ENCODE measurements at places on chromosomes 12 and 14. TPM values are rescaled to one million over a fixed set of nuclear protein-coding genes. Genes with fewer than 3 reads are reported as not detected.

Gene TAS2R9
- total RNA-seq, result 0.26 TPM

Gene KERA
- total RNA-seq, result not detected

Gene MYF6
- total RNA-seq, result 0.33 TPM

Gene RPL10L
- total RNA-seq, result not detected

Gene PHC1
- total RNA-seq, result 200 TPM

GRCh38 chr12:101051901-101052550 lies 158.0 kb downstream of the SLC5A8 start:
- H3K27me3 ChIP-seq, result no peaks in the 10 kb centered on the region
- H3K27ac ChIP-seq, result peak overlapping the region; percentile 26
- no peak overlapping the region for H3K4me3 ChIP-seq
- H3K4me1 ChIP-seq, result peaks cover 5% of the 10 kb centered on the region

DNA sequence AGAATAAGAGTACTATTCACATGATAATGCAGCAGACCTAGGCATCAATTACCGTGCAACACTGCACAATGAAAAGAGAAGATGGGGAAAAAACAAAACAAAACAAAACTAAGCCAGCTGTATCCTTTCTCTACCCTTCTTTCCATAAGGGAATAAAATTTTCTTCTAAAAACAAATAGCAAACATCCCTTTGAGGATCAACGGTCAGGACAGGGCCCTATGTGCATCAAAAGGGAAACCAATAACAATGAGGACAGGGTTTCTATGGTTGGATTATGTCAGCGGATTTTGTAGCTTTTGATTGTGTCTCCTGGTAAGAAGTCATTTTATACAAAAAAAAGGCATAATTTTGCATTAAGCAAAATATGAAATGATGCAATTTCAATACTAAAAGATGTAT lies 350.3 kb downstream of the SLC6A15 start:
- H3K36me3 ChIP-seq, result no peaks in the 10 kb centered on the region
- no peak overlapping the region for H3K27ac ChIP-seq
- no peaks in the 10 kb centered on the region for H3K4me1 ChIP-seq
- no peak for DNase-seq

DNA sequence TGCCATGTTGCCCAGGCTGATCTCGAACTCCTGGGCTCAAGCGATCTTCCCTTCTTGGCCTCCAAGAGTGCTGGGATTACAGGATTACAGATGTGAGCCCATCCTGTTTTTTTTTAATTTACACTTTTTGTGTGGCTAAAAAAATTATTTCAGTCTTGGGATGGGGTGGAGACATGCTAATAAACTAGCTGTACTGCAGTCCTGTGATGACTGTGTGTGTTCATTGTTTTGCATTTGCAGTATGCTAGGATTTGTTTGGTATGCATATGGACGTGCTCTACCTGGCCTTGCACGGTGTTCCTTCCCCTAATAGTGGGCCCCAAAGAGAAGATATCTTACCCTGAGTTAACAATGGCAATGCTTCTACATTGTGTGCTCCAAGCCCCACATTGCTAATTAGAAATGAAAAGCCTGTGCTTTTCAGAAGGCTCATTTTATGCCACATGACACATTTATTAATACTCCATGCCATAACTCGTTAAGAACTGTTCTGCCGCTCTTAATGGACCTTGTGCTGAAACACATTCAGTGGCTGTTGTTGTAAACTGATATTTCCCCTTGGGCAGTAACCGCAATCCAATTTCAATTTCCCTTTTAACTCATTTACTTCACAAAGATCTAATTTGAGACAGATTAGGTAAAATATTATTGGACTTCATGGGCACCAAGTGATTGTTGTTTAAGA lies 86.4 kb downstream of the SCN8A start:
- H3K27me3 ChIP-seq, result no peaks in the 10 kb centered on the region
- H3K36me3 ChIP-seq, result no peaks in the 10 kb centered on the region
- H3K4me3 ChIP-seq, result no peak overlapping the region
- no peak overlapping the region for H3K27ac ChIP-seq

GRCh38 chr14:81295958-81296923 lies 75.5 kb upstream of the GTF2A1 start:
- no peak overlapping the region for H3K27ac ChIP-seq
- peaks cover 10% of the 10 kb centered on the region for H3K4me1 ChIP-seq
- no peak overlapping the region for H3K4me3 ChIP-seq
- H3K27me3 ChIP-seq, result no peaks in the 10 kb centered on the region
- H3K36me3 ChIP-seq, result peaks cover 19% of the 10 kb centered on the region

DNA sequence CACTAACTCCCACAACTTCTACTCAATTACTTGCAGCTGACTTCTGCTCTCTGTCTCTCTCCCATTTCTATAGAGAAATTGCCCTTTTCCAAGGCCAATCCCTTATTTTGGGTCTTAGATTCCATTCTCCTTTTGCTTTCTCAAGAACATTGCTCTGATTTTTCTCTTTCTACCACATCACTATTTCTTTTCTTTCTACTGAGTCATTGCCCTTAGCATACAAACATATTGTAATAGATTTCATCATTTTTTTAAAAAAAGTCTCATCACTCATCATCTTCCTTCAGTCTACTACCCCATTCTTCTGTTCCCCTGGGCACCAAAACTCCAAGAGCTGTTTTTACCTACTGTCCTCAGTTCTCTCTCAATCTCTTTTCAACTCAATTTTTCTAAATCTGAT lies 4.4 kb upstream of the KCNA1 start:
- H3K27ac ChIP-seq, result no peak overlapping the region
- no peaks in the 10 kb centered on the region for H3K36me3 ChIP-seq
- peaks cover 36% of the 10 kb centered on the region for H3K27me3 ChIP-seq
- DNase-seq, result no peak
- no peak overlapping the region for H3K4me3 ChIP-seq
- H3K4me1 ChIP-seq, result peaks cover 9% of the 10 kb centered on the region

GRCh38 chr12:47361389-47362021 lies 281.7 kb upstream of the AMIGO2 start:
- H3K4me3 ChIP-seq, result no peak overlapping the region
- no peak for DNase-seq
- peaks cover 1% of the 10 kb centered on the region for H3K4me1 ChIP-seq
- no peak overlapping the region for H3K27ac ChIP-seq
- no peaks in the 10 kb centered on the region for H3K36me3 ChIP-seq
- no peaks in the 10 kb centered on the region for H3K27me3 ChIP-seq

DNA sequence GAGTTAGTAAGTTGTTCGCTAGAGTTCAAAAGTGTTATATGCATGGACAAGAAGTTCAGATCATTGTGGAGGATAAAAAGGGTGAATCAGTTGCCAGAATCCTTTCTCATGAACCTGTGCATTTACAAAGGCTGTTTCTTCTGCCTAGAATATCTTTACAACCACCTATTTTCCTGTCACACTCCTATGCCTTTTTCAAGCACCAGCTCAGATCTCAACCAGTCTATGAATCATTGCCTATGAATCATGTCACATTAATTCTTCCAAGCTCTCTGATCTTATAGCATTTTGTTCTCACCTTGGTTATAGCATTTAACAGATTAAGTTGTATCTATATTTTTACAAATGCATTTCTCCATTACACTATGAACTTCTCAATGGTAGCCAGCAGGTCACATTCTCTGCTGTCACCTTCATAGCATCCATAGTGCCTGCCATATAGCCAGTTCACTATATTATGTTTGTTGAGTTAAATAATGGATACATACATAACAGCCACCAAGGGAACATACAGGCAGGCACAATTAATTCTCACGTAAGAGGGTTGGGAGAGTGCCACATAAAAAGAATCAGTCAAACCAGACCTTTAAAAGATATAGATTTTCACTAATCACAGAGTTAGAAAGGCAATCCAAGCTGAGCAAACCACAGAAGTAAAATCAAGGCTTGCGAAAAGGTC lies 573.0 kb downstream of the FOXG1 start:
- H3K27ac ChIP-seq, result no peak overlapping the region
- H3K4me3 ChIP-seq, result no peak overlapping the region
- H3K36me3 ChIP-seq, result no peaks in the 10 kb centered on the region

- H3K4me3 ChIP-seq, result no peak overlapping the region
- peaks cover 8% of the 10 kb centered on the region for H3K36me3 ChIP-seq
- no peak for DNase-seq
- no peak overlapping the region for H3K27ac ChIP-seq
- no peaks in the 10 kb centered on the region for H3K27me3 ChIP-seq
Measured at GRCh38 chr12:62562846-62563245, 96.2 kb downstream of the MON2 start.

GRCh38 chr14:60753264-60754119 lies 18.9 kb downstream of the MNAT1 start:
- H3K27me3 ChIP-seq, result no peaks in the 10 kb centered on the region
- H3K4me1 ChIP-seq, result peaks cover 8% of the 10 kb centered on the region
- no peak for DNase-seq
- H3K4me3 ChIP-seq, result no peak overlapping the region
- peaks cover 6% of the 10 kb centered on the region for H3K36me3 ChIP-seq
- peak overlapping the region; percentile 80 for H3K27ac ChIP-seq

- H3K36me3 ChIP-seq, result no peaks in the 10 kb centered on the region
- peaks cover 3% of the 10 kb centered on the region for H3K4me1 ChIP-seq
- no peak overlapping the region for H3K4me3 ChIP-seq
- peaks cover 29% of the 10 kb centered on the region for H3K27me3 ChIP-seq
Measured at GRCh38 chr12:52496054-52496453, 3.0 kb upstream of the KRT6A start.

DNA sequence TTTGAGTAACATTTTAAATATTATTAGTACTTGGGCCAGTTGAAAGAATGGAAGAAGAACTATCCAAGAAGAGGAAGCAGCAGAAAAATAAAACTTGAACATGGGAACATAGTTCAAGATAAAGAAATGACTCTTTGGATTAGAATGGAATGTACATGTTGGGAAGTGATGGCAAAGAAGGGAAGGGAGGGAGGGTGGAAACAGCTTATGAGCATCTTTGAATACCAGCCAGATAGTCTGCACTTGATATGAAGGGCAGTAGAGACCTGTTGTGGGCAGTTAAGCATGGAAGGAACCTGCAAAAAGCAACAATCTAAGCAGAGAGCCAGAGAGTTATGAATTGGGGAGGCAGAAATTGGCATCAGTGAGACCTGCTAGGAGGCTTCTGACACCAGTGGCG lies 10.0 kb upstream of the IL22 start:
- no peak overlapping the region for H3K27ac ChIP-seq
- no peaks in the 10 kb centered on the region for H3K4me1 ChIP-seq
- no peak overlapping the region for H3K4me3 ChIP-seq
- DNase-seq, result no peak

GRCh38 chr14:52154992-52155650 lies 86.3 kb upstream of the NID2 start:
- H3K4me3 ChIP-seq, result no peak overlapping the region
- H3K36me3 ChIP-seq, result no peaks in the 10 kb centered on the region
- H3K27me3 ChIP-seq, result peaks cover 11% of the 10 kb centered on the region
- H3K4me1 ChIP-seq, result peaks cover 3% of the 10 kb centered on the region
- no peak overlapping the region for H3K27ac ChIP-seq

- H3K27me3 ChIP-seq, result no peaks in the 10 kb centered on the region
- H3K4me1 ChIP-seq, result no peaks in the 10 kb centered on the region
- peaks cover 11% of the 10 kb centered on the region for H3K36me3 ChIP-seq
- H3K4me3 ChIP-seq, result no peak overlapping the region
- H3K27ac ChIP-seq, result no peak overlapping the region
- no peak for DNase-seq
Measured at GRCh38 chr12:110647631-110648040, 33.7 kb downstream of the TCTN1 start.

GRCh38 chr14:70884595-70885342 lies 22.5 kb upstream of the PCNX1 start:
- H3K36me3 ChIP-seq, result no peaks in the 10 kb centered on the region
- H3K27ac ChIP-seq, result no peak overlapping the region
- H3K27me3 ChIP-seq, result peaks cover 5% of the 10 kb centered on the region
- peaks cover 5% of the 10 kb centered on the region for H3K4me1 ChIP-seq

DNA sequence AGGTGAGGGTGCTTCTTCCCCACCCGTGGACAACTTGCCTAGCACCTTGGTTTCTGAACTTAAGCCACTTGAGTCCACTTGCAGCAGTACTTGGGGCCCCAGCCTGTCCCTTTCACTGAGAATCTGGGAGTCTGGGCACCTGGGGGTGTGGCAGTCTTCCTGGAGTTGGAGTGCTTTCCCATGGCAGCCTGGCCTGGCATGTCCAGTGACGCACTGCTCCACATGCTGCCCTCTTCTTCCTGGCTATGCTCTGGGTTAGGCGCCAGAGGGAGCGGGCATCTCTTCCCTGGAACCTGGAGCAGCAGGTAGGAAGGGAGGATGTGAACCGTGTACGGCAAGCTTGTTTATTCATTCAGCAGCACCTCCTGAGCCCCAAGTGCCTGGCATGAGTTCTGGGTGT lies 76.4 kb downstream of the PAPOLA start:
- H3K4me3 ChIP-seq, result no peak overlapping the region
- H3K4me1 ChIP-seq, result peaks cover 1% of the 10 kb centered on the region
- peaks cover 5% of the 10 kb centered on the region for H3K27me3 ChIP-seq
- H3K36me3 ChIP-seq, result no peaks in the 10 kb centered on the region
- no peak for DNase-seq

GRCh38 chr14:102375119-102375518 lies 12.4 kb downstream of the TECPR2 start:
- no peaks in the 10 kb centered on the region for H3K4me1 ChIP-seq
- H3K36me3 ChIP-seq, result peaks cover 1% of the 10 kb centered on the region
- H3K27ac ChIP-seq, result no peak overlapping the region

DNA sequence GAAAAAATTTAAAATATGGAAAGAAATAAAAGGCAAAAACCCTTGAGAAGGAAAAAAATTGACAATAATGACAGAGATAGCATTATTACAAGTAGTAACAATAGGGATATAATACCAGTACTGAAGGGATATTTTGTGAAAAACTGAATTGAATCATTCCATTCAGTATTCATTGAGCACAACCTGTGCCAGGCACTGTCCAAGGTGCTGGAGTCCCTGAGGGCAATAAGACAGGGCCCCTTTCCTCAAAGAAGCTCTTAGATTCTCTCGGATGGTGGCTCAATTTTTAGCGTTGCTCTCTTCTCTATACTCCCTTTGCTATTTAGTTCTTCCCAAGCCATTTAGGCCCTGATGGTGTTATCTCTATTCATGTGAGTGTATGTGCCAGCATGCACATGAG lies 34.3 kb upstream of the GAS2L3 start:
- peak; percentile 67 for DNase-seq
- peaks cover 5% of the 10 kb centered on the region for H3K4me1 ChIP-seq
- H3K27ac ChIP-seq, result no peak overlapping the region
- H3K4me3 ChIP-seq, result no peak overlapping the region

GRCh38 chr14:64645220-64645892 lies 58.9 kb upstream of the PLEKHG3 start:
- no peaks in the 10 kb centered on the region for H3K36me3 ChIP-seq
- no peak overlapping the region for H3K4me3 ChIP-seq

GRCh38 chr14:101040538-101041442 lies 137.3 kb upstream of the RTL1 start:
- DNase-seq, result no peak
- peak overlapping the region; percentile 63 for H3K27ac ChIP-seq
- H3K27me3 ChIP-seq, result no peaks in the 10 kb centered on the region
- no peak overlapping the region for H3K4me3 ChIP-seq
- H3K36me3 ChIP-seq, result peaks cover 18% of the 10 kb centered on the region

DNA sequence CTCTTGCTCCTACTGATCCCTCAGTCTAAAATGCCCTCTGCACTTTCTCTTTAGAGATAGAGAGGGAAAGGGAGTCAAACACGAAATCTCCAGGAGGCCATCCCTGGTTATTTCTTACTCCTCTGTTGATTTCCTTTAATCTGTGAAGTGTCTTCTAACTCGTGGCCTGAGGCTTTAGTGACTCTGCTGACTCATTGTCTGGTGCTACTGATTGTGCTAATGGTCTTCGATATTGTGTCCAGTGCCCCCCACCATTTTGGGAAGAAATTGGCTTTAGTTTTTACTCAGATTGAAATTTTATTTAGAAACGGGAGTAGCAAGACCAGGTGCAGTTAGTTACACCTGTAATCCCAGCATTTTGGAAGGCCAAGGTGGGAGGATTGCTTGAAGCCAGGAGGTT lies 839 bp downstream of the CLEC9A start:
- no peak overlapping the region for H3K4me3 ChIP-seq
- H3K27me3 ChIP-seq, result no peaks in the 10 kb centered on the region
- no peaks in the 10 kb centered on the region for H3K36me3 ChIP-seq
- no peak for DNase-seq
- no peak overlapping the region for H3K27ac ChIP-seq

All from progenitor cell of endocrine pancreas (in vitro differentiated cells).